Heart left ventricle (tissue), 16 donors: ENCODE measurements at places on chromosomes 6 and 20. TPM values are rescaled to one million over a fixed set of nuclear protein-coding genes. Genes with fewer than 3 reads are reported as not detected.

DNA sequence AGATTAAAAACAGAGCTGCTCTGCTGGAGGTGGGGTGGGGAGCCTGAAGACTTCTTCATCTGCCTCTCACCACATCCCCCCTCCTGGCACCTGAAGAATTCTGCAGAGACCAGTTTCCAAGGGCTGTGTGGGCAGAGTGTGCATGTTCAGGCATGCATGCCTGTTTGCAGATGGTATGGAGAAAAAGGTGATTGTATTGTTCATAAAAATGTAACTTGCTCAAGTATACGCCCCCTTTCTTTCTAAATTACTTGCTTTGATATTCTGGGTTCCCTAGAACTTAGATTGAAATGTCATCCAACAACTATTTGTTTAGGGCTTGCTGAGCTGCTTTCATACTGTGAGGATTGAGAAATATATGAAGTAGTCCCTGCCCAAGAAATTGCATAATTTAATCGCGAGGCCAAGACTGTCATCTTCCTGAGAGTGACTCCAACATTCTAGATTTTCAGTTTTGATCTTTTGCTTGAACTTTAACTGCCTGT, 83.6 kb downstream of the LCA5 start:
- DNase-seq: no peak

Gene BPIFA1
- total RNA-seq: not detected

Gene LGSN
- total RNA-seq: not detected

- peak; percentile 72 for DNase-seq
Measured at GRCh38 chr20:50027611-50028105, 44.9 kb downstream of the SNAI1 start.

GRCh38 chr20:17933711-17934110, 34.9 kb downstream of the SNX5 start:
- no peak for DNase-seq

DNA sequence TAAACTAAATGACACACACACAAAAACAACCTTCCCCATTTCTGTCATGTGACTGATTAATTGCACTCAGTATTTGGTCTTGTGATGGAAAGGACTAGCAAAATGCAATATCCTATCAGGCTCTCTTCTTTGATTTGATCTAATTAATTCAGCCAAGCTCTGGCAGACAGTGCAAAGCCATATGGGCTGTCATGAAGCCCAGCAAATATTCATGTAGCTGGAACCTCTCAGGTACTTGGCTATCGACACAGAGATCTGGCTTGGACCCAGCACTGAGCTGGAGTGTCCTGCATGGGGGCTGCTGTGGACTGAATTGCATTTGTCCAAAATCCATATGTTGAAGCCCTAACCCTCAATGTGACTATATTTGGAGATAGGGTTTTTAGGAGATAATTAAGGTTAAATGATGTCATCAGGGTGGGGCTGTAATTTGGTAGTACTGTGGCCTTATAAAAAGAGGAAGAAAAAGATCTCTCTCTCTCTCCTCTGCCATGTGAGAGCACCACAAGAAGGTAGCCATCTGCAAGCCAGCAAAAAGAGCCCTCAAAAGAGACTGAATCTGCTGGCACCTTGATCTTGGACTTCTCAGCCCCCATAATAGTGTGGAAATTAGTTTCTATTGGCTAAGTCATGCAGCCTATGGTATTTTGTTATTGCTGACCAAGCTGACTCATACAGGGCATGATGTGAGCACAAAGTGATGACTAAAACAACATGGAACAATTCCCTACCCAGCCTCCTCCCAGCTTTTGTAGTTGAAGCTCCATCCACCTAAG, 77.1 kb downstream of the STMND1 start:
- DNase-seq: no peak

Gene CALHM4
- total RNA-seq: not detected

Gene MYLIP
- 19.9 TPM for total RNA-seq

Gene DOP1A
- total RNA-seq: 25.6 TPM

Gene TCP11
- not detected for total RNA-seq

DNA sequence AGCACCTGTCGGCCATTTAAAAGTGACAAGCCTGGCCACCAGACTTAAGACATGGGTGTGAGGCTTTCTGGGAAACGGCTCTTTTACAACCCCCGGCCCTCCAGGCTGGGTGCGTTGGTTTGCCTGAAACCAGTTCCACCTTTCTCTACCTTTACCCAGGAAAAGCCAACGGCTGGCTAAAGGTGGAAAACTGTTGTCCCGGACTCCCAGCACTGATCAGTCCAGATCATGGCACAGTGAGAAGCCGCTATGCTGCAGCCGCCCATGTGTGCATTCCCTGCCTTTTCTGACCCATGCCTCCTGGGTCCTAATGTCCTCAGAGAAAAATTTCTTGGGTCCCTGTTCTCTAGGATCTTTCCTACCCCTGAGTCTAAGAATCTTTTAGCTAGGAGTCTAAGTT, 655.7 kb upstream of the HS3ST5 start:
- DNase-seq: no peak

DNA sequence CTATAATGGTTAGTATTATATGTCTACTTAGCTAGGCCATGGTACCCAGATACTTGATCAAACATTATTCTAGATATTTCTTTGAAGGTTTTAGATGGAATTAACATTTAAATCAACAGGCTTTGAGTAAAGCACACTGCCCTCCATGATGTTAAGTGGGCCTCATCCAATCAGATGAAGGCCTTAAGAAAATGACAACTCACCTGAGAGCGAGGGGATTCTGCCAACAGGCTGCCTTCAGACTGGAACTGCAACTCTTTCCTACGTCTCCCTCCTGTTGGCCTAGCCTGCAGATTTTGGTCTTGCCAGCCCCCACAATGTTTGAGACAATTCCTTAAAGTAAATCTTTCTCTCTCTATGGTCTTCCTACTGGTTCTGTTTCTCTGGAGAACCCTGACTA, 137.3 kb downstream of the AHI1 start:
- no peak for DNase-seq

DNA sequence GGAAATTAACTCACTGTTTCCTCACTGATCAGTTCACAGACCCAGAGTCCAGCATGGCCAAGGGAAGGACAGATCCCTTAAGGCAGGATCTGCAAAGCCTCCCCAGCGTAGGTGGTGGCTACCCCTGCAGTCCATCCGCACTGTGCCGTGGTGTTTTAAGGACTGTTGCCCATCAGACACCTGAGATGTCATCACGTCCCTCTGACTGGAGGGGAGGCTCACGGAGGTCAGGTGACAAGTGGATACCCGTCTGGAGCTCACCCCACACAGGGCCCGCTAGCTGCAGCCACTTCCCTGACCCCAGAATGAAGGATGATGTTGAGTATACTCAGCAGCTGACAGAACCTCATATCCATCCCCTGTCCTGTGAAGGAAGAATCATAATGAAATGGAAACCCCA, 161.8 kb upstream of the GGTLC1 start:
- no peak for DNase-seq

- DNase-seq: no peak
Measured at GRCh38 chr6:35382015-35382414, 39.7 kb downstream of the PPARD start.

Gene ABHD16B
- total RNA-seq: not detected

Gene TRIM15
- not detected for total RNA-seq

GRCh38 chr6:82984720-82985119, 80.9 kb downstream of the UBE3D start:
- no peak for DNase-seq

GRCh38 chr6:32819729-32820128, 2.9 kb upstream of the HLA-DOB start:
- no peak for DNase-seq

- no peak for DNase-seq
Measured at GRCh38 chr6:168962886-168963285, 290.8 kb downstream of the THBS2 start.

Gene DEFB129
- not detected for total RNA-seq

DNA sequence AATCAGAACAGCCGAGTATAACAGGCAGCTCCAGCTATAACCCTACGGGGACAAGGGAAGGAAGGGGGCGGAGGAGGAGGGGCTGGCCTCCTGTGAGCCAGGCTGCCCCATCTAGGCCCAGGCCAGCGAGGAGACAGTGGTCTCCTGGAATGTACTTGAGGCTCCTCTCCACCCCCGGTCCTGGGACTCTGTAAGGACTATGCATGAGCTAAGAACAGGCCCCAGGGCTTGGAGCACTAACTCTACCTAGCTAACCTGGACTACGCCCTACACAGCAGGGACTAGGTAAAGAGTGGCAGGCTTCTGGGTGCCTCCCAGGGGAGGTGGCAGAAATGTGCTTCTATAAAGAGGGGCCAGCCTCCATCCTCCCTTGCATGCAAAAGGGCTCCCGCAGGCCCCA, 8.9 kb downstream of the KCNK15 start:
- no peak for DNase-seq

GRCh38 chr6:53605543-53606235, 59.9 kb downstream of the KLHL31 start:
- DNase-seq: no peak

Gene PRND
- total RNA-seq: 0.45 TPM

DNA sequence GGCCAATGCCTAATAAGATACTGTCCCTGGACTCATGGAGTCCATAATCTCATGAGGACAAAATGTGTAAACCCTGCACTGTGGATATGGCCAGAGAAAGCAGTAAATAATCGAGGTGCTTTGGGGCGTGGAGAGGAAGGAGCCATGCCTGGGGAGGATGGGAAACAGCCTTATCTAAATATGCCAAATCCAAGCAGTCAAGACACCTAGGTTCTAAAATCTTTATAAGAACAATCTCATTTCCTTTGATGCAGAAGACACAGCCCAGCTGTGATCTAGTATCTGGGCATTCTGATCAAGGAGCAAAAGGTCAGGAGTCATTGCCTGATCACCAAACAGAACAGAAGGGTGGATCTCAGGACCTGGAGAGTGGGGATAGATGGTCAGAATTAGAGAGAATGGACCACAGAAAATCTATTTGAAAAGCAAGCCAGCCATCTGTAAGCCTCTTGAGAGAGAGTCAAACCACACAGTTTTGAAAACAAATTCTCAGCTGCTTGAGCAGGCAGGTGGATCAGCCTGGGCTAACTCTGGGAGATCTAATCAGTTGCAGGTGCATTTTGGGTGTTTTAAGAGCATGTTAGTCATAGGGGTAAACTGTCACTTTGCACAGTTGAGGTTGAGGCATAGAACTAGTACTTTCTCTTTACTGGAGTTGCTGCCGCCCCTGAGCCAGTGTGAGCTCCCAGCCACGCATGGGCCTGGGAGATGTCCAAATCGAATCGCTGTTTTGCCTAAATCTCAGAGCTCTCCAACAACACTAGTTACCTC, 130.8 kb upstream of the TNFAIP3 start:
- DNase-seq: no peak

DNA sequence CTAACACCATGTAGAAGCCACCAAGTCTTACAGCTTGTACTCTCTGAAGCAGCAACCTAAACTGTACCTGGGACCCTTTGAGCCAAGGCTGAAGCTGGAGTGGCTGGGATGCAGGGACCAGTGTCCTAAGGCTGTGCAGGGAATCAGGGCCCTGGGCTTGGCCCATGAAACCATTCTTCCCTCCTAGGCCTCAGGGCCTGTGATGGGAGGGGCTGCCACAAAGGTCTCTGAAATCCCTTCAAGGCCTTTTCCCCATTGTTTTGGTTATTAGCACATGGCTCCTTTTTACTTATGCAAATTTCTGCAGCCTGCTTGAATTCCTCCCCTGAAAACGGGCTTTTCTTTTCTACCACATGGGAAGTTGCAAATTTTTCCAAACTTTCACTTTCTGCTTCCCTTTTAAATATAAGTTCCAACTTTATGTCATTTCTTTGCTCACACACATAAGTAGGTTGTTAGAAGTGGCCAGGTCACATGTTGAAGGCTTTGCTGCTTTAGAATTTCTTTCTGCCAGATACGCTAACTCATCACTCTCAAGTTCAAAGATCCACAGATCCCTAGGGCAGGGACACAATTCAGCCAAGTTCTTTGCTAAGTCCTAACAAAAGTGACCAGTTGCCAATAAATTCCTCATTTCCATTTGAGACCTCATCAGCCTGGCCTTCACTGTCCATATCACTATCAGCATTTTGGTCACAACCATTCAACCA, 28.2 kb upstream of the ATXN1 start:
- no peak for DNase-seq

Gene PLA2G7
- total RNA-seq: not detected

- DNase-seq: peak; percentile 55
Measured at GRCh38 chr6:156557251-156557910, 219.8 kb upstream of the ARID1B start.

Gene HLA-DOA
- total RNA-seq: 0.81 TPM

DNA sequence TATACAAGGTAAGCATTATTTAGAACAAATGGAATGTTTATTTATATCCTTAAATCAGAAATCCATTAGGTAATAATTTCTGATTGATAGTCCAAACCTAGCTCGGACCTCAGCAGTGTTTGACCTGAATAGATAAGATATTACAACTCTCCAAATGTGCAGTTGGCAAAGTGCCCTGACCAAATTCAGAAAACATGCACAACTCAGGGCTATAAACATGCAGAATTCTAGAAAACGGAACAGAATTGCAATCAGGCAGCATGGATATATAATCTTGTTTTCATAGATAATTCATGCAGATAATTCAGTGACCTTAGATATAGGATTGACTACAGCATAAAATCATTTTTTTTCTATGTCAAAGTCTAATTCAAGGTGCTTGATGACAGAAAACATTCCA, 626.6 kb upstream of the CITED2 start:
- DNase-seq: no peak

DNA sequence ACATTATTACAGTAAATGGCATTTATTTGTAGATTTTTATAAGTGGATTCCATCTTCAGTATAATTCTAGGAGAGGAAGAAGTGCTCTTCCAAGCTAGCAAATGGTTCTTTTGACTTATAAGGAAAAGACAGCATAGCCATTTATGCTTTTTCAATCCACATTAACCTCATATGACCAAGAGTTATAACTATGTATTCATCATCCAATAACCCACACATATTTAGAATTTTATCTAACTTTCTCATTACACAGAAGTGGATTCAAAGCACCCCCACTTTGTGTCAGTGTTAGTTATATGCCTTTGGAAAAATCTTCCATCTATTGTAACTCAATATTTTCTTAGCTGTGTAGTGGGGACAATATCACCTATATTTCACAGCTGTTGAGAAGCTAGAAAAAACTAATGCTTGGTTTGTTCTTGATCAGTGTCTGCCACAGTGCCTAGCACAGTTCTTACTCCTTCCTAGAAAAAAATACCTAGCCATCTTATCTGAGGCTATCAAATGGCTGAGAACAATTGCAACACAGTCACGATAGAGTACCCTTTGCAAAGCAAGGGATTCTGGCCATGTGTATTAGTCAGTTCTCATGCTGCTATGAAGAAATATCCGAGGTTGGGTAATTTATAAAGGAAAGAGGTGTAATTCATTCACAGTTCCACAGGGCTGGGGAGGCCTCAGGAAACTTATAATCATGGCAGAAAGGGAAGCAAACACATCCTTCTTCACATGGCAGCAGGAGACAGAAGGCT, 986.3 kb downstream of the TFAP2A start:
- DNase-seq: no peak

Gene GSTA2
- not detected for total RNA-seq

- DNase-seq: no peak
Measured at GRCh38 chr6:55069132-55069781, 105.1 kb upstream of the HCRTR2 start.

- no peak for DNase-seq
Measured at GRCh38 chr6:80636689-80637088, 530.2 kb downstream of the BCKDHB start.

GRCh38 chr6:26561533-26562466, 23.6 kb downstream of the HMGN4 start:
- DNase-seq: no peak
